Nucleus accumbens (tissue), 56 donors: ENCODE measurements at places on chromosomes 7 and 10.

DNA sequence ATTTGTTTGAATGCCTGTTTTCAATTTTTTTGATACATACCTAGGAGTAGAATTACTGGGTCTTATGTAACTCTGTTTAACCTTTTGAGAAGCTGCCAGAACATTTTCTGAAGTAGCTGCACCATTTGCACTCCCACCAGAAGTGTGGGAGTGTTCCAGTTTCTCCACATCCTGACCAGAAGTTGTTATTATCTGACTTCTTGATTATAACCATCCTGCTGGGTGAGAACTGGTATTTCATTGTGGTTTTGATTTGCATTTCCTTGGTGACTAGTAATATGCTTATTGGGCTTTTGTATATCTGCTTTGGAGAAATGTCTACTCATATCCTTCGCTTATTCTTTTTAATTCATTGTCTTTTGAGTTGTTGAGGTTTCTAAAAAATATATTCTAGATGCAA lies 117.2 kb upstream of the GLCCI1 start:
- DNase-seq = no peak

DNA sequence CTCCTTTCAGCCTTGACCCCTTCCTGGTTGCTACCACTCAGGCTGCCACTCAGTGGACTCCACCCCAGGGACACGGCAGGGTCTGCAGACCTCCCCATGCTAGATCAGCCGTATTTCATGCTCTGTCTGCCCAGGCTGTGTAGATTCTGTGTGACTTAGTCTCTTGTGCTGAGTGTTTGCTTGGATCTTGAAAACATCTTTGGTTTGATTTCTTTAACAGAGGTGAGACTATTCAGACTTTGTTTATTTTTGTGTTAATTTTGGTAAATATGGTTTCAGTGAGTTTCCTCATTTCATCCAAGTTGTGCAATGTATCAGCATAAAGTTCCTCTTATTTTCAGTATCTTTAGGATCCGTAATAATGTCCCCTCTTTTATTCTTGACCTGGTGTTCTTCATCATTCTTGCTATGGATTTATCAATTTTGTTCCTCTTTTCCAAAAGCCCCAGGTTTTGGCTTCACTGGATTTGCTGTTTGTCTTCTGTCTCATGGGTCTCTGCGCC lies 21.2 kb upstream of the PWWP2B start:
- DNase-seq = no peak

DNA sequence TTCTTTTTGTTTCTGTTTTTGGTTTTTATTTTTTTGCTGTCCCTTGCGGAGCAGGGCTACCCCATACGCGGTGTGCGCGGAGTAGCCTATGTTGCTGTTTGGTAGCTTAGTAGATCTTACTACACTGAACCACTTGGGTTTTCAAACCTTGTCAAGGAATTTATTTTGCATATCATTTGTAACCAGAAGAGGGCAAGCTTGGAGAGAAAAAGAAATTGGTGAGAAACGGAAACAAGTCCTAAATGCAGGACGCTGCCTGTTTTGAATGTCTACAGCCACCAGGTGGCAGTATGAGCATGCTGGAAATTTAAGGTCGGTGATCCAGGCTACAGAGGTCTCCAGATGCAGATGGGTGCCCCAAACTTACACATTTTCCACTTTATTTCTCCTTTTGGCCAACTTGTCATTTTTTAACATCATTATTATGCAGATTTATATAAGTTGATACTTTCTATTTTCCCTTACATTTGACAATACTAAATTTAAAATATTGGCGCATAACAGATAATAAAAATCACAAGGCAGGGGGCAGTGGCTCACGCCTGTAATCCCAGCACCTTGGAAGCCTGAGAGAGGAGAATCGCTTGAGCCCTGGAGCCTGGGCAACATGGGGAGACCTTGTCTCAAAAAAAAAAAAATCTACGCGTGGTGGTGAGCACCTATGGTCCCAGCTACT lies 15.3 kb upstream of the TRA2A start:
- peak; percentile 68 for DNase-seq

- no peak for DNase-seq
Measured at GRCh38 chr7:98105942-98106544, 619 bp upstream of the LMTK2 start.

DNA sequence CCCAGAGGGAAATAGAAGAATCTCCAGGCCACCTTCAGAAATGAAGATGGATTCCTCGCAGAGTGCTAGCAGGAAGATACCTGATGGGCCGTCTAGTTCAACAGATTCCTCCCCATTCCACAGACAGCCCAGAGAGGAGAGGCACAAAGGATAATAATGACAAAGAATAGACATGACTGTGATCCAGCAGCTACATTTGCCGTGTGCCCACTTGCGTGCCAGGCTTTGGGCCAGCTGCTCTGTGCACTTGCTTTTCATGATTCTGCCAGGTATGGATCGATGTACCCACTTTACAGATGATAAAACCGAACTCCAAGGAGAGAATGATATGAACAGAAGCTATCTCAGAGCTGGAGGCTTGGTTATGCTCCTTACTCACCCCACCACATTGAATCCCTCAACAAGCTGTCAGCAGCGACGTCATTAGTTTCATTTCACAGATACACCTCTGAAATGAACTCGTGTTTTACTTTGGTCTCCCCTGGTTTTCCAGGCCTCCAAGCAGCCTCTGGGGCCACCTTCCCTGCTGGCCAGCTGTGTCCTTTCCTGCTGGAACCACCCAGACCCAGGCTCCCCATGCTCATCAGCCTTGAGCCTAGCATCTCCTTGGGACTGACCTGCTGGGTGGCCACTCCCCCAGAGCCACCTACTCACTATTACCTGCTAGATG lies 11.9 kb upstream of the WDFY4 start:
- DNase-seq = no peak

DNA sequence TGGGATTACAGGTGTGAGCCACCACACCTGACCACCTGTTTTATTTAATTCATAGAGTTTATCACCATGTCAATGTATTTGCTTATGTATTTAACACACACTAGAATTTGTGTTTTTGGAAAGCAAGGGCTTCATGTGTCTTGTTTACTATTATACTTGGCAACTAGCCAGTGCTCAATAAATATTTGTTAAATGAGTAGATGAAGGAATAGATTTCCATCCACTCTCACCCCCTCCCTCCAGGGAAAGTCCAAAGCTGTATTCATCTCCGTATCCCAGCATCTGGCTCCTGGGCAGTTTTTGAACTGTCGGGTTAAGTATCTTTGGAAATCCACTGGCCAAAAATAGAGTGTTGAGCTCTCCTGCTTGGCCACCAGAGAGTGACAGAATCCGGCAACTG lies 4.6 kb upstream of the RADIL start:
- DNase-seq = no peak

DNA sequence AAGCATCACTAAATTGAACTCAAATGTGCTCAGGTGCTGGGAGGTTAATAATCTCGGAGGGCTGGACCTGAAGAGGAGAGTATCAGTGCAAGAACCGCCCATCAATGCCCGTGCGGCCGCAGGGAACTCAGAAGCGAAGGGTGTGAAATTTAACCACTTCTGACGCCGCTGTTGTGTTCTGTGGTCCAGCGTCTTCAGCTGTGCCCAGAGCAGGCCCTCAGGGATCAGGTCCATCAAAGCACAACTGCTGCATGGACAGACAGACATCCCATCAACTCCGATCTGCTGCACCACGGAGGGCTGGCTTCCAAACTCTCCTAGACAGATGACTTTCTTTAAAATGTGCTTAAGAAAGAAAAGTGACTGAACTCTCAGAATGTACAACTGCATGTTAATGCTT lies 144.9 kb upstream of the TCERG1L start:
- no peak for DNase-seq

DNA sequence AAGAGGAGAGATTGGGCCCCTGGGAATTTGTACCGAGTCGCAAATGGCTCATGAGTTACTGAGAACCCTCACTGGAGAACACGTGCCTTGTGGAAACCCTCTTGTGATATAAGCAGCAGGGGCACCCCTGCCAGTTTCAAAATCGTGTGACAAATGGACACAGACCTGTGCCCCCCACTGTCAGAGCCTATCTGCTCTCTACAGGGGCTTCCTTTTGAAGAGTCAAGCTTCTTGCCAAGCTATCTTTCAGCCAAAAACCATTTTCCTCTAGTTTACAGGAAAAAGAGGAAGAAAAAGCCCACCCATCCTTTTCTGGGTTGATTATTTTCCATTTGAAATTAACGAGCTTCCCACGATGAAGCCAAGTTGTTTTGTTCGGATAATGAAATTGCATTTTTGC lies 64.1 kb upstream of the MPP7 start:
- DNase-seq = no peak

DNA sequence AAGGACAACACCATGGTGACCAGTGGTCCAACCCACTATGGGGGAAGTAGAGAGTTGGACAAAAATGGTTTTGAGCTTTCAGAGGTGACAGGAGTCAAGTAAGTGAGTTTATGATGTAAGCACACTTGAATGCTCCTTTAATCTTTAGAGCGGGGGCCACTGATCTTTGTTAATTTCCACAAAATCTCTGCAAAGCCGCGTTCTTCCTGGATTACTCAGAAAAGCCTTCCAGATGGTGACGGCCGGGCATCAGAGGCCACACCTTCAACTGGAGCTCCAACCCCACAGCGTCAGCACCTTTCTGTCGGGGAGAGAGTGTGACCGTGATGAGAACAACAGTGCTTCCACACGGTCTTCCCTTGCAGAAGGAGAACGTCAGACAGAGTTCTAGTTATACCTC lies 35.2 kb upstream of the KLF6 start:
- DNase-seq = no peak

DNA sequence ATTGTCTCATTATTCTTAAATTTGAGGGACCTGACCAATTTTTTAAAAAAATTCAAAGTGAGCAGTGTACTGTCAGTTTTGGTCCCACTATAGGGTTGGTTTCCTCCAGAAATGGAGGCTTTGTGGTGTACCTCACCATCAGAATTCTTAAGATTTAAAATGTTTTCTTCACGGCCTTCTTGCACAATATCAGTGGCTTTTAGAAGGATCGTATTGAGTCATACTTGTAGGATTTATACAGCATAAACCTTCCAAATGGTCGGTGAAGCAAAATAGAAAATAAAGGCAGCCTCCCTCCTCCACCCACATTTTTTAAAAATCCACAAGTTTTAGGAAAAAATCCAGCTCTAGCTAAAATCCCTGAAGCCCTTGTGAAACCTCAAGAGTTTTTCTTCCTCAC lies 126.4 kb downstream of the RNLS start:
- DNase-seq = no peak

GRCh38 chr10:112227331-112227987 lies 43.9 kb upstream of the GPAM start:
- DNase-seq = no peak

DNA sequence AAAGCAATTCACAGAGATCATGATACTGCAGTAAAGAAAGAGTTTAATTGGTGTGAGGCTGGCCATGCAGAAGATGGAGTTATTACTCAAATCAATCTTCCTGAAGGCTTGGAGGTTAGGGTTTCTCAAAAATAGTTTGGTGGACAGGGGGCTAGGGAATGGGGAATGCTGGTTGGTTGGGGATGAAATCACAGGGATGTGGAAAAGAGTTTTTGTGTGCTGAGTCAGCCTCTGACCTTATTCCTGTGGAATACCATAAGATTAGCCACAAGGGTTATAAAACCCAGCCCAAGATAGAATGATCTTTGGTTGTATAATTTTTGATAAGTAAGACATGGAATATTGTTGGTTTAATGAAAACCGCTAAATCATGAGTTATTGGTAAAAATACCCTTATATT lies 764.3 kb downstream of the TYW1 start:
- no peak for DNase-seq

GRCh38 chr10:35911954-35912353 lies 269.9 kb upstream of the FZD8 start:
- DNase-seq = no peak
